ENCODE measurements at places on chromosomes 1 and 21.

DNA sequence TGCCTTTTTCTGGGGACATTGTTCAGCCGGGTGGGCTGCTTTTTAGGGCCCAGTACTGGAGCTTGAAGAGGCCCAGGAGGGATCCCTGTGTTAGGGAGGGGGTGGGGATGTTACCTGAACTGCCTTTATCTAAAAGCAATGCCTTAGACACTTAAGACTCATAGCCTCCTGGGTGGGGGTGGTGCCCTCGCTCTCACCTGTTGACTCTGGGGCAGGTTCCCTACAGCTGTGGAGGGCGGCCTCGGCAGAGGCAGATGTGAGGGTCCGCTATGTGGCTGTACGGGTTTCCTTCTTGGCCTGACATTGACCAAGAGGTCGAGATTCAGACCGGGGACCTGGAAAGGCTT, 716 bp downstream of the INAVA start:
- no peak for DNase-seq

DNA sequence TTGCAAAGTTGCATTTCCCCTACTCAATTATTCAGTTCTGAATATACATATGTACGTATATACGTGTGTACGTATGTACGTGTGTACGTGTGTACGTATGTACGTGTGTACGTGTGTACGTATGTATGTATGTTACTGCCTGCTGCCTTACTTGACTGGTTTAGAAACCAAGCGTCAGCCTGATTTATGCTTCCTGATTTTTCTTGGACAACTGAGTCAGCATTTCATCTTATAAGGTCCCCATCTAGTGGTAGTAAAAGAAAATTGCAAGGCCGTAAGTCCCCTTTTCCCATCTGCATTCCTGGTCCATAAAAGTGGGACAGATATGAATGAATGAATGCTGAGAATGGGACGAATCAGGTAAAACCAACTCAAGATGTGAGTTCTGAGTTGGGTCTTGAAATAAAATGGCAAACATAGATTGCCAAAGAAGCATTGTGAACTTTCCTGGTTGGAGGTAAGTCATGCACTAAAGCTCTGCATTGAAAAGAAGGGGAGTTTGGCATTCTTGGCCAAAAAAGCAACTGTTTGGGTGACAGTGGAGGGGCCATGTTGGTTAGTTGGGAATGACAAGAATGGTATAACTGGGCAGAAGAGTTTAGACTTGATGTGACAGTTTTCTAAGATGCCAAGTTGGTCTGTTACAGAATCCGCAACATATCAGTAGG, 76.4 kb upstream of the DNAH14 start:
- DNase-seq, result peak; percentile 32

- no peak for DNase-seq
These were observed 373.5 kb upstream of the ADGRL4 start for GRCh38 chr1:79380078-79380477.

DNA sequence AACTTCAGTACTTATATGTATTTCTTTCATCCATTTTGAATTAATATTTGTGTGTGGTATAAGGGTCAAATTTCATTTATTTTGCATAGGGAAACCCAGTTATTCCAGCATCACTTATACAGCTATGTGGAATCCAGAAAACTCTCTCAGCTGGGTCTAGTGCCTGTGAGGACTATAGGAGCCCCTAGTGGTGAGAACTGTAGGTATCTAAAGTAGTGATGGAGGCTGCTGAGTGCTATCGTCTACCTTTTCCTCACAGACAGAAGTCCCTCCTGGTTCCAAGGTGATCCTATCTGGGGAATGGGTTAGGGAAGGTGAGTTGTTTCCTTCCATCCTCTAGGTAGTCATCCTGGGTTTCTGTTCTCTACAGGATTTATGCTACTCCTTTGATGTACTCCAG, 352.0 kb upstream of the C1orf87 start:
- no peak for DNase-seq

GRCh38 chr1:70415882-70416281, 4.8 kb downstream of the CTH start:
- no peak for DNase-seq

- no peak for DNase-seq
These were observed 107.7 kb upstream of the ERRFI1 start for GRCh38 chr1:8133657-8134430.

GRCh38 chr1:184387476-184388318, 868 bp downstream of the C1orf21 start:
- DNase-seq, result peak; percentile 77

GRCh38 chr1:165633614-165634013, 2.6 kb downstream of the MGST3 start:
- no peak for DNase-seq

DNA sequence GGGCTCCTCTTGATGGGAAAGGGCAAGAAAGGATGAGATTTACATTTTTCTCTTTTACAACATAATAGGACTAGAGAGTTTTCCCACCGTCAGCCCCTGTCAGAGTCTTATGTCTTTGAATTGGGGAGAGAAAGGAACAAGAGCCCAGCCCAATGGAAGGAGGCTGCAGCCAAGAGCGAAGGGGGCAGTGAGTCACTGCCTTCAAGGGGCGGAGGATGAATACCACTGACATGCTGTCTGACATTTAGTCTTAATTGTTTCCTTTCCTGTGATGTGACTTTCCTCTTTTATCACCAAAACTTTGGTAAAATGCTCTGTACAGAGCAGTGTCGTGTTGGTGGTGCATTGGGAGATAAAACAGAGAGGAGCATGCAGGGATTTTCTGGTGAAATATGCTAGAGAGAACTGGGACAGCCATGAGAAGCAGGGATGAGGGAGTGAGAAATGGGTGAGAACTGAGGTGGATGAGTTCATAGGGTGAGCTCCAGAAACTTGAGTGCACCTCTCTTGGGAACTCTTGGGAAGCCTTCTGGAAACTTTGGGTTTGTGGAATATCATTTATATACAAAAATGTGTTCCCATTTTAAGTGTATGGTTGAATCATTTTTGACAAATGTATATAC, 179.9 kb upstream of the FGGY start:
- DNase-seq, result no peak

DNA sequence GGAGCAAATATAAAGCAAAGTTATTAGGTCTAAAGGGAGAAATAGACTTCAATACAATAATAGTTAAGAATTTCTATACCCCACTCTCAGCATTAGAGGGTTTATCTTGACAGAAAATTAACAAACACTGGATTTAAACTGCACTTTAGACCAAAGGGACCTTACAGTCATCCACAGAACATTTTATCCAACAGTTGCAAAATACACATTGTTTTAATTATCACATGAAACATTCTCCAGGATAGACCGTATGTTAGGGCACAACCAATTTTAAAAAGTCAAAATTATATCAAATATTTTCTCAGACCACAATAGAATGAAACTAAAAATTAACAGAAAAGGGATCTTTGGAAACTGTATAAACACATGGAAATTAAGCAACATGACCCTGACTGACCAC, 384.5 kb upstream of the C1orf87 start:
- DNase-seq, result no peak

GRCh38 chr1:201436393-201436792, 14.9 kb upstream of the TNNI1 start:
- DNase-seq, result peak; percentile 23

- no peak for DNase-seq
These were observed 126.7 kb upstream of the CACHD1 start for GRCh38 chr1:64343105-64343822.

DNA sequence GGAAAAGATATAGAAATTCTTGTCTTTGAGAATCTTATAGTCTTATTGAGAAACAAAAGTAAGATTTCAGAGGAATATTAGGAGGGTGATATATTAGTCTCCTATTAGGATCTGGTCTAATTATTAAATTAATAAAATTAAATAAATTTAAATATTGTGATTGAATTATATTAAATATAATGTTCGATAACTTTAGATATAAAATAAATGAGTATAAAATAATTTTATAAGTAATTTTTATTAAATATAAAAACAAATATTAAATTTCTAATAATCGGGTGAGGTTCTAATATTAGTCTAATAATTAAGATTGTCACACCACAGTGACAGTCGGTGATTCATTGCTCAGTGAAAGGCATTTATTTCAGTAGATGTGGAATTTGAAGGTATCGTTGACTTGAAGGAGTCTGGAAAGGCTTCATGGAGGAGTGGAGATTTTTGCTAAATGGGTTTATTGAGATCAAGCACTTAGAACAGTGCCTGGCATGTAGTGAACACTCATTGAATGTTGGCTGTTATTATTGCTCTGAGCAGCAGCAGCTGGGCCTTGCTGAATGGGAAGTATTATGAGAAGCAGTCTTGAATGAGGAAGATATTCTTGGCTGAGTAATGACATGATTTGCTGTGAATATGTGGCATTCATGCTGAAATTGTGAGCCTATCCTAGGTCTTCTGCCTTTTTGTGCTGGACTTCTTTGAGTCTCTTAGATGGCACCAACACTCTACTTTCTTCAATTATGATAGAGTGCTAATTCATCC, 74.6 kb downstream of the USP25 start:
- DNase-seq, result no peak

DNA sequence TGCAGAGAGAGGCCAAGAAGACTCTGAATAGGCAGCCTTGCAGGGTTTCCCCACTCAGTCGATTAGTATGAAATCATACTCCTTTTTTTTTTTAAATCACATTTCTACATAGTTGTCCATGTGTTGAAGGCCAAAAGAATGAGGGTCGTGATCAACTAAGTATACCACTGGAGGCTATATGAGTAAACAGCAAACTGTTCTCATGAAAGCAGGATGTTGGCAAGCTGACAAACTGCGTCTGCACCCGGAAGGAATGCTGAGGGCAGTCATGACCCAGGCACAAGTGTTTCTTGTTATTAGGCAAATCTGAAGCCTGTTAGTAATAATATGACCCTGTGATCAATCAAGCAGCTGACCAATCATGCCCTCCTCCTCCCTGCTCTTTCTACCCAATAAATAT, 213.2 kb downstream of the USH2A start:
- no peak for DNase-seq

GRCh38 chr1:230976360-230976759, 2.3 kb downstream of the TTC13 start:
- DNase-seq, result no peak

GRCh38 chr1:41537788-41538351, 53.4 kb upstream of the EDN2 start:
- no peak for DNase-seq

GRCh38 chr21:35511696-35512162, 462.6 kb upstream of the RUNX1 start:
- no peak for DNase-seq

- DNase-seq, result no peak
These were observed 1053.4 kb upstream of the ADGRL4 start for GRCh38 chr1:80059940-80060339.
